Cardiac muscle cell (in vitro differentiated cells and primary cell): ENCODE measurements at places on chromosomes 13 and 19.

DNA sequence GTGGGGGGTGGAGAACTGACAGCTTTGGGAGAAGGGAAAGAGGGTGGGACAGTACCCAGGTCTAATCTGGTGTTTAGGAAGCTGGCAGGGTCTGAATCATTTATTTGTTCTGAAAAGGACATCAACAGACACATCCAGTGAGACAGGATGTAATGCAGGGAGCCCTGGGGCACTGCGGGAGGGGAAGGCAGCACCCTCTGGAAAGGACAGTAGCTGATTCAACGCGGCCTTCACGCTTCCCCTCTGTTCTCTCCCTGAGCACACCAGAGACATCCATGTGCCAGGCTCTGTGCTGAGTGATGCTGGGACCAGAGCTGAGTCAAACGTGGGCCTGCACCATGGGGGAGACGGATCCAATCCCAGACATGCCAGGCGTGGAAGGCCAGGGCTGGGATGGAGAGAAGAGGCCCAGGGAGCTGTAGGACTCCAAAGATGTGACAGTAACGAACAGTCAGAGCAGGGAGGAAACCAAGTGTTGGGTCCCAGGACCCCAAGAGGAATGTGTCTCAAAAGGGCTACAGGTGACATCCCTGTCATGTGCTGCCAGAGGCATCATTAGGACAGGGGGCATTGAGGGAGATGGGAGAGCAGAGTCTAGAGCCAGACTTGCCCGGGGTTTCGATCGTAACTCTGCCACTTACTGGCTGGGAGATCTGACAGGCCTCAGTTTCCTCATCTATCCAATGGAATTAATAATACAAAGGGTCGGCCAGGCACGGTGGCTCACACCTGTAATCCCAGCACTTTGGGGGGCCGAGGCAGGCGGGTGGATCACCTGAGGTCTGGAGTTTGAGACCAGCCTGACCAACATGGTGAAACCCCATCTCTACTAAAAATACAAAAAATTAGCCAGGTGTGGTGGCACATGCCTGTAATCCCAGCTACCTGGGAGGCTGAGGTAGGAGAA is 1.7 kb downstream of the ETFB start:
- no peak for DNase-seq

DNA sequence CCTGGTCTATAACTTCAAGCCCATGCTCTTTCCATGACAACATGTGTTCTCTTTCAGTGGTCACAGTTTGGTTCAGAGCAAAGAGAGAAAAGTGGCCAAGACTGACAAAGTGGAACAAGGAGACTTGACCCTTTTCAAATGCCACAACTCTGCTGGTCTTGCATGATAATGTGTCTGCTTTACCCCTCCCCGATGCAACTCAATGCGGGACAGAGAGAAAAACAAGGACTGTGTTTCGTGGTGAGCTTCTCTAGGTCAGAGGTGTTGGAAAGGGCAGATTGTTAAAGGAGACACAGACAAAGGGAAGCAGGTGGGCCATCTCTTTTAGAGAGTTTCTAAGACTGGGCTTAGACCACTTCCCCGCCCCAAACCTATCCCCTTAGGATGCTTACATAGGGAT is 61.6 kb upstream of the SERTM1 start:
- DNase-seq, result no peak

DNA sequence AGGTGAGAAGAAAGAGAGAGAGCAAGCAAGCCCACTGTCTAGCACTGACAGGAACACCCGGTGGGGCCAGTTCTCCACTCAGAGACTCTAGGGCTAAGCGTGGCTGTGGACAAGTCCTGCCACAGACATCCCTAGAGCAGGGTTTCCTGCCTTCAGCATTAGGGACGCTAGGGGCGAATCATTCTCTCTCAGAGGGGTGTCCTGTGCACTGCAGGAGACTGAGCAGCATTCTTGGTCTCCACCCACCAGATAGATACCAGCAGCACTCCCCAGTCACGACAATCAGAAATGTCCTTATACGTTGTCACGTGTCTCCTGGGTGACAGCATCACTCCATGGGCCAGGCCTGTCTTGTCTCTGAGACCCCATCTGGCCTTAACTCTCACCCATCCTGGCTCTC is 1.5 kb downstream of the OR10H1 start:
- DNase-seq, result no peak

DNA sequence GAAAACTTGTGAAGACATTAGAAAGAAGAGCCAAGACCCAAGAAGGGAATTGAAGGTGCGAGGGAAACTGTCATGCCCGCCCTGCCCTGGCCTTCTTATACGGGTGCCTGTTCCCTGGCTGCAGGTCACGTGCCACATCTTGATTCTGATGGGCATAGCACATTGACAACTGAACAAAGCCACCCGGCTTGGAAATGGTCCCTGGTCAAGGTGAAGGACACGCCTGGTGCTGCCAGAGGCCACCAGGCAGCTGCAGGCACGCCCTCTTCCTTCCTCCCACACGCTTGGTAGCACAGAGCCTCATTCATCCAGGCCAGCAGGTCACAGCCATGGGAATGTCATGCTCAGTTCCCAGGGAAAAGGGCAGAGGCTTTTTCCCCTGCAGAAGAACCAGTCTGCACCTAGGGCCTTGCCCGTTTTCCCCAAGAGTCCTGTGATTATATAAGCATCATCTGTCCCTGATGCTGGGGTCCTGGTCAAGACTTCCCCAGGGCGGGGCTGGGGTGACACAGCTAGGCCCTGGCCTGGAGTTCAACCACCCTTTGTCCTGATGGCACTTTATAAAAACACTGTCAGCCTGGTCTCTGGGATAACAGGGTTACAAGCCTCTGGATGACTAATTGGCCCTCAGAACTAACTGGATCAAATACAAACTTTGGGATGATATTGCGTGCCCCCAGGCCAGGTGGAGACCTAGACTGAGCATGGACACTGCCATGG is 56.0 kb downstream of the CDADC1 start:
- DNase-seq, result no peak

DNA sequence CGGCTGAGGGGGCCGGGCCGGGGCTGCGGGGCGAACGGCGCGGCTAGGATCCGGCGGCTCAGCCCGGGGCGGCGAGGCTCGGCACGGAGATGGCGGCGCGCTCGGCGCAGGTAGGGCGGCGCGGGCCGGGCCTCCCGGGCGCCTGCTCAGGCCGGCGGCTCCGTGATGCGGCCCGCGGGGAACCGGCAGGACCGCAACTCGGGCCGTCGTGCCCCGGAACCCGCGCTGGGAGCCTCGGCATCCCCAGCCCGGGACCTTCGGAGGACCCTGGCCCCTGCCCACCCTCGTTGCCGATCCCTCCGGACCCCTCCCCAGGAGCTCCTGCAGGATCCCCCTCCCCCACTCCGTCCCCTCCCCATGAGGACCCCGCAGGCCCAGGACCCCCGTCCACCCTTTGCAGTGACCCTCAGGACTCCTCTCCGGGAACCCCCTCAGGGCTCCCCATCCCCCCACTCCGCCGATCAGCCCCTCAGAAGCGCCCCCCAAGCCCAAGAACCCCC is 304 bp downstream of the EVI5L start:
- no peak for DNase-seq

DNA sequence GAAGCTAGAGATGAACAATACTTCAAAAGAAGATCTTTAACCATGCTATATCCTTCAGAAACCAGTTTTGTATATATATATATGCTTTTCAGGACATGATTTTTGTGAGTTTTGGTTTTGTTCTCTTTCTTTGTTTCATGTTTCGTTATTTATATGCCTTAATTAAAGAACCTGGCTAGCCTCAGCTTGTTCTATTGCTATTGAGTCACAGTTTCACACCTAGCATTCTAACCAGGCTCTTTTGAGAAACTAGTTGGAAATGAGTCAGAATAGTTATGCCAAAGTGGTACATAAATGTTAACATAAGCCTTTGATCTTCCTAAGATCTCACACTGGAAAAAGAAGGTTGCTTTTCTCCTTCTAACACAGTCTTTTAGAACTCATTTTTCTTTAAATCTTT is 1925.2 kb downstream of the OLFM4 start:
- no peak for DNase-seq

- DNase-seq, result no peak
These were observed 2.7 kb upstream of the RASA3 start for GRCh38 chr13:114134944-114135610.

- peak; percentile 23 for DNase-seq
These were observed at the start of gene DLL3 for GRCh38 chr19:39498798-39499642. TSS of gene DLL3 (plus strand) at chr19:39498947. CDS start at chr19:39498975, 28 bp downstream.

GRCh38 chr13:30841154-30841553 is 64.9 kb upstream of the MEDAG start:
- DNase-seq, result no peak

GRCh38 chr13:73065036-73065435 is 6.2 kb downstream of the KLF5 start:
- no peak for DNase-seq

DNA sequence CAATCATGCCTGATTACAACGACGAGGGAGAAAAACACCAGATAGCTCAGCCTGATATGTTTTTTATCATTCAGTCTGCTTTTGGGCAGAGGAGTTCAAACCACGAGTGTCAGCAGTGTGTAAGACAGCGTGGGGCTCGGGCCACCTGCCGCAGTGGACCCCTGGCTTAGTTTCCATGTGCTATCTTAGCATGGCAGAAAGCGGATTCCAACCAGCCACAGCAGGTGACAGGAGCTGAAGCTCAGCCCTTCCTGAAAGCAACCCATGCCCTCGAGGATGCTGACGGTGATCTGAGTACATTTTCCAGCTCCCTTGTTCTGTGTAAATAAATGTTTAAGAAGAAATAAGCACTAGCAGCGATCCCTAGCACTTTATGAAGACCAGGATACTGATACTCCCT is 32.2 kb upstream of the MBNL2 start:
- DNase-seq, result no peak

GRCh38 chr19:15532779-15533521 is 24.6 kb downstream of the CYP4F22 start:
- peak; percentile 32 for DNase-seq

GRCh38 chr13:85638815-85639393 is 160.3 kb downstream of the SLITRK6 start:
- DNase-seq, result no peak

DNA sequence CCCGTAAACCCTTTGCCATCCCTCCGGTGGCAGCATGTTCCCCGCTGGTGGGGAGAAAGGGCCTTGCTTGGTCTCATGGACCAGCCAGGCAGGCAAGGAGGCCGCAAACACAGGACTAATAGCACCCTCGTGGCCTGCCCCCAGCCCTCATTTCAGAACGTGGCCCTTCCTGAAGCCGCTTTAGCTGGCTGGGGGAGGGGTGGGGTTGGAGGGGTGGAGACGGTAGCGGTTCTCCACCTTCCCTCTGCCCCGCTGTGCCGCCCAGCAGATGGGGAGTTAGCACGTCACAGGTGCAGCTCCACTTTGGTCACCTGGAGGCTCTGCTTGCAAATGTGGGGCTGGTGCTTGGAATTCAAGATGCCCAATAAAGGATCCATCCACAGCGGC is 59.3 kb upstream of the URI1 start:
- no peak for DNase-seq

GRCh38 chr13:99399623-99399974 is 92.4 kb upstream of the GPR183 start:
- DNase-seq, result no peak

GRCh38 chr13:26899202-26899601 is 138.6 kb upstream of the GPR12 start:
- no peak for DNase-seq

DNA sequence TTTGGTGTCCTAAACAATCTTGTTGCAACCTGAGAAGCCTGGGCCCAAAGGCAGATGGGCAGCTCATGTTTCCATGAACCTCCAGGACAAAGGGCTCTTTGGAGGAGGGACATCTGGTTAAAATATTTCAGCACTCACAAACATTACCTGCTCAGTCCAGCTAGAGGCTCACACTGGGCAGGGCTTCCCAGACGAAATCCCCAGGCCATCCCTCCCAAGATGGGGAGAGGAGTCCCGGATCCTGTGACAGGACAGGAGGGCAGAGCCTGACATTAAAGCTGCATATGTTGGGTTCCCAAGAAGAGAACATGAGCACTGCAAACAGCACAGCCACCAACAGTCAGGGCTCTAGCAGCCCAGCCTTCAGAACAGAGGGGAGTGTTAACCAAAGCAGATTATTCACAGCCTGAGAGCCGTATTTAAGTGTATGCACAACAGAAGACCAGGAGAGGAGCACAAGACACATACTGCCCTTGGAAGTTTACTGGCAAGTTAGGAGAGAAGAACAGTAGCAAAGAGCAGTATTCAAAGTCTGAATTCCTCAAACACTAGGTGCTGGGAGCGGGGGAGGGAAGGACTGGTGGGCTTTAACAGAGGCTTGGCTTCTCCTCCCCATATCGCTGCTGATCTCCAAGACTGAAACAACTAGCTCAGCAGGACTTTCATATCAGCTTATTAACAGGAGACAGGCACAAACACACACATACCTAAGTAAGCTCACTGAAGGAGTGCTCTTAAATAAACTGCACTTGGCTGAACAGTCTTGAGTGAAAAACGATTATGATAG is 12.3 kb downstream of the ATP7B start:
- DNase-seq, result peak; percentile 37
